ENCODE measurements at places on chromosomes 1 and 21. TPM values are rescaled to one million over a fixed set of nuclear protein-coding genes. Genes with fewer than 3 reads are reported as not detected.

RBP7 gene
- 11.1 TPM for total RNA-seq

ANKRD65 gene
- 1.4 TPM for total RNA-seq

BCL2L15 gene
- total RNA-seq = under 0.01 TPM

TTC24 gene
- total RNA-seq = not detected

SPATA1 gene
- total RNA-seq = not detected

UBL4B gene
- total RNA-seq = not detected

SYCP1 gene
- 0.17 TPM for total RNA-seq

ANKRD35 gene
- not detected for total RNA-seq

ACTN2 gene
- total RNA-seq = 0.17 TPM

SLAMF8 gene
- total RNA-seq = 0.14 TPM

DNA sequence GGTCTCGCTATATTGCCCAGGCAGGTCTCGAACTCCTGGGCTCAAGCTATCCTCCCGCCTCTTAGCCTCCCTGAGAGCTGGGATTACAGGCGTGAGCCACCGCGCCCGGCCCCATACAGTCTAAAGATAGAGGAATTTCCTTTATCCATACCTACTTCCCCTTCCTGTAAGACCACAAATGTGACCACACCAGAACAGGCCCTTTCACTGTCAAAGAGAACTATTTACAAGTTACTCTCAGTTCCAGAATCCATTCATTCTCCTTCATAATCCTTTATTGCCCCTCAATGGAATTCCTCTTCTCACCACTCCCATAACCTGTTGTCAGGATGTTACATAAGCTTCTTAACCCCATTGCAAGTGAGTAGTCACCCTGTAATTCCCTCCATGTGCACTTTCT, 26.3 kb upstream of the SLC5A9 start:
- no peak for DNase-seq

DNA sequence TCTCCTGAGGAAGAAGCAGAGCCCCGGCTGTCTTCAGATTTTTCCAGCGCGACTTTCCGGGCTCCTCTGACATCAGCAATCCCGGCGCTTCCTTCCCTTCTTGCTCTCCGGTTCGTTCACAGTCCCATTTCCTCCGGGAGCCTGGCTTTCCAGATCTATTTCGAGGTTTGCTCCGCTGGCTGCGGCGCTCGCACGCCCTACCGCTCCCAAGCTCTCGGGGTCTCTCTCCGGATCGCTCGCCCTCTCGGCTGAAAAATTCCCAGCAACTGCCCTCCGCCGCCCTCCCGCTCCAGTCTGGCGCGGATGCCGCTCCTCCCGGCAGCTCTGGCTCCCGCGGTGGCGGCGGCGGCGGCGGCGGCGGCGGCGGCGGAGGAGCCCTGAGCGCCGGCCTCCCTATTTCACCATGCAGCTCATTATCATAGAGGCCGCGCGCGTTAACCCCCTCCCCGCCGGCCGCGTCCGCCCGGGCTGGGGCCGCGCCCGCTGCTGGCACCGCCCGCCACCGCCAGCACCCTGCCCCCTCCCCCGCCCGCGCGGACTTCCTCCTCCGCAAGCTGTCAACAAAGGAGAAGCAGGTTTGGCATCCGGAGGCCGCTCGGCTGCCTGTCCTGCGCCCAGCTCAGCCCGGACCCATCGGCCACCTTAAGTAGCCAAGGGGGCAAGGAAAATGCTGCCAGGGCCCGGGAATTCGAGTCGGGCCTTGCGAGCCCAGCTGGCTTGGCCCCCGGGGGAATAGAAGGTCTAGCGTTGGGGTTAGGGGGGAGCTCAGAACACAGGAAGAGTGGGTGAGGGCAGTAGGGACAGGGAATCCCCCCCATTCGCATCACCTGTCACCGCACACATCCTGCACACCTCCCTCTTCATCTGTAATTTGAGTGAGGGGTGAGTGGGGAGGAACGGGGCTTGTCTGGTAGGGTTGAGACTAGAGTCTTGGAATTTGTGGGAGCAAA, at the start of gene PLXNA2:
PLXNA2 (minus strand) TSS at position 418 of the 950 bp plus-strand sequence. CDS start 26,462 bp downstream, outside the sequence.
- no peak for DNase-seq

- DNase-seq = no peak
These were observed 165.3 kb upstream of the UBE2U start for GRCh38 chr1:64038119-64038518.

- no peak for DNase-seq
These were observed 132.2 kb downstream of the PSMG1 start for GRCh38 chr21:39050841-39051587.

DNA sequence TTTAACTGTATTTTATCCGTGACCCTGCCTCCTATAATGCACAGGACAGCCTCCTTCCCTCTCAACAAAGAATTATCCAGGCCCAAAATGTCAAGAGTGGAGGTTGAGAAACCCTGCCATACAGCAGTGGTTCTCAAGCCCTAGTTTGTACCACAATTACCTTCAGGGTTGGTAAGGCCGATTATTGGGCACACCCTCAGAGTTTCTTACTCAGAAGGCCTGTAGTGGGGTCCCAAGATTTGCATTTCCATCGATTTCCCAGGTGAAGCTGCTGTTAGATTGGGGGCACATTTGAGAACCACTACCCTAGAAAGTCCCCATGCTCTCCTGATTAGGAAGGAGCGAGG, 400 bp upstream of the PGBD2 start:
- no peak for DNase-seq
